CD4-positive, alpha-beta T cell treated with Interleukin-6 at 100 ng/mL for 8 hours (primary cell): ENCODE measurements at places on chromosomes 13 and 19.

- DNase-seq, result no peak
Measured at GRCh38 chr19:39304701-39305571, 8.7 kb downstream of the IFNL1 start.

GRCh38 chr19:19077103-19077502, 13.3 kb downstream of the SLC25A42 start:
- no peak for DNase-seq

GRCh38 chr13:42354241-42355091, 82.5 kb downstream of the AKAP11 start:
- peak; percentile 52 for DNase-seq

- no peak for DNase-seq
Measured at GRCh38 chr19:45103508-45104319, 10.7 kb downstream of the PPP1R37 start.

- no peak for DNase-seq
Measured at GRCh38 chr19:12985049-12985776, 10.1 kb upstream of the NFIX start.

DNA sequence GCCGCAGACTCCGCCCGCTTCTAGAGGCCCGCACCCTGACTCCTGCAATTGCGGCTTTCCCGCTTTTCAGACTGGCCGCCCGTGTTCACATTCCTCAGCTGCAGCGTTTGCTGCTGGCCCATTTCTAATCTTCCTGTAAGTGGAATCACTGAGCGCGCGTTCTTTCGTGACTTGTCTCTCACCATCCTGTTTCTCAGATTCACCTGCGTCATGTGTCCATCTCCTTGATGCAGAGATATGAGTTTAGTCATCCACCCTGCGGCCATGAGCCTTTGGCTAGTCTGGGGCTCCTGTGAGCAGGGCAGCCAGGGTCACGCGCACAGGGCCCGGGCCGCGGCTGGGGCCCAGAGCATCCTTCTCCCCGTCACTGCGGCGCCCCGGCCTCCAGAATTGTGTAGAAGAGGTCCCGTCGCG, 110.0 kb downstream of the CRYL1 start:
- no peak for DNase-seq

GRCh38 chr13:40186041-40186440, 480.4 kb downstream of the FOXO1 start:
- DNase-seq, result peak; percentile 21
